ENCODE measurements at places on chromosomes 2 and 18.

GRCh38 chr2:216620786-216621185, 12.4 kb upstream of the IGFBP2 start:
- DNase-seq = no peak

DNA sequence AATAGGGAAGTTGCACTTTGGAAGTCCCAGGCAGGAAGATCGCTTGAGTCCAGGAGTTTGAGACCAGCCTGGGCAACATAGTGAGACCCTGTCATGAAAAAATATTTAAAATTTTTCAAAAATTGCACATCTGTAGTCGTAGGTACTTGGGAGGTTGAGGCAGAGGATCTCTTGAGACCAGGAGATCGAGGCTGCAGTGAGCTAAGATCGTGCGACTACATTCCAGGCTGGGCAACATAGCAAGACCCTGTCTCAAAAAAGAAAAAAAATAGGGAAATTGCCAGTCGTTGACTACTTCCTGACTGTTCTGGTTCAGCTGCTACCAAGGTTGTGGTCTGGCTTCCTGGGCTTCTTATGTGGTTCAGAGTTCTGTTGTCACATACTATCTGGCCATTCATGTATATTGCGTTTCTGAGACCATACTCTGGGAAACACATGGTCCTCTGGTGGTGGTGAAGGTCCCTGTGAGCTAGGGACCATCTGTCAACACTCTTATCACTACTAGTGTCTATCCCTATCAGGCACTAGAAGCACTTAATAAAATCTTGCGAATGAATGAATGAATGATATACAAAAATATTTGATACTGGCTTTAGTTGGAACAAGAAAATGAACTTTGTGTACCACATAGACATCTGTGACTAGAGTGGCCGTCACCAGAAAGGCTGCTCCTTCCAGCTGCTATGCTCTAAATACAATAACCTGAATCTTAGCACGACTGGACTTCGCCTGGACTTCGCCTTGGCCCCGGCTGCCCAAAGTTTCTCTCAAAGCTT, 861 bp upstream of the KLHL23 start:
- DNase-seq = no peak

GRCh38 chr2:239363946-239364637, 36.7 kb downstream of the HDAC4 start:
- no peak for DNase-seq

- DNase-seq = no peak
These were observed at the start of gene SP5 for GRCh38 chr2:170715062-170715931. SP5 (plus strand) TSS chr2:170715337; CDS start chr2:170715513, 176 bp downstream.

- DNase-seq = no peak
These were observed 3.7 kb downstream of the BCL2 start for GRCh38 chr18:63315876-63316275.

- DNase-seq = no peak
These were observed 187.2 kb downstream of the BCL11A start for GRCh38 chr2:60366135-60366712.

DNA sequence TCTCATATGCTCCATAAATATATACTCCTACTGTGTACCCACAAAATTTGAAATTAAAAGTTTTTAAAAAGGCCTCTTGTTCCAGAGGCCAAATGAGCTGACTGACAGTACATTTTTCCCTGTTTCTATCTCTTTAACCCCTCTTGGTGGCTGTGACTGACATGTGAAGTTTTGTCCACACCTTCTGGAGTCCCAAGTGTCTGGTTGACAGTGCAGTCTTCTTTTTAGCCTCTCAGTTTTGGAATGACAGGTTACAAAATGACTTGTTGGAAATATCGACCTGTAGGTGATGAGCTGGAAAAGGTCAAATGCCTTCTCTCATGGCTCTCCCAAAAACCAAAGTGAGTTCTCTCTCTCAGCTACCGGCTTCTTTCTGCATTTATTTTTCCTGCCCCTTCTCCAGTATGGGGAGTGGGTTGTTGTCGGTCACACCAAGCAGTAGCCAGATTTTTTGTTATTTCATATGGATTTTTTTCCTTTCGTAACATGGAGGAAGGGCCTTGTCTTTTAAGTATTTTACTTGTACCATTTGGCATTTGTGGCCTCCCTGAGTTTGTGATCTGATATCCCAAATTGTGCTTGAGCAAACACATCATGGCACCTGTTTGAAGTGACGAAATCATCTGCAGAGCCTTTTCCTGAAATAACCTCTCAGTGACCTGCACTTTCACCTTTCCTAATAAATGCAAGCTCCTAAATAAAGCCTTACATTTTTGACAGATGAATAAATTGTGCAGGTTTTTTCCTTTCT, 143.9 kb downstream of the ESCO1 start:
- no peak for DNase-seq

DNA sequence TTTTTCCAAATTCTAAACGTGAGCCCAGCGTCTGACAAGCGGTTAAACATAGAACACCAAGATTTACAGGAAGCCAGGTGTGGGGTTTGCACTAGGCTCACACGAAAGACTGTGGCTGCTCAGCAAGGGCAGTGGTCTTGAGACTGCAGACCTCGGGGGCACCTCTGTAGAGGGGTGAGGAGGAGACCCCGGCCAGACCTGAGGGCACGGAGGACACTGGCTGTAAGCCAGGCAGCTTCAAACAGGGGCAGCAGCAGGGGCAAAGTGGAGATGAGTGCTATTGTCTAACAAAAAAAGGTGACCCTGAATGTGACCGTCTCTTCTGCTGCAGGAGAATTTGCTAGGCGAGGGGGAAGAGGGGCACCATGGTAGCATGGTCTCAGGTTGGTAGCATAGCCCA, 140.3 kb downstream of the CYP26B1 start:
- no peak for DNase-seq

GRCh38 chr2:120656273-120656950, 79.3 kb upstream of the GLI2 start:
- no peak for DNase-seq

DNA sequence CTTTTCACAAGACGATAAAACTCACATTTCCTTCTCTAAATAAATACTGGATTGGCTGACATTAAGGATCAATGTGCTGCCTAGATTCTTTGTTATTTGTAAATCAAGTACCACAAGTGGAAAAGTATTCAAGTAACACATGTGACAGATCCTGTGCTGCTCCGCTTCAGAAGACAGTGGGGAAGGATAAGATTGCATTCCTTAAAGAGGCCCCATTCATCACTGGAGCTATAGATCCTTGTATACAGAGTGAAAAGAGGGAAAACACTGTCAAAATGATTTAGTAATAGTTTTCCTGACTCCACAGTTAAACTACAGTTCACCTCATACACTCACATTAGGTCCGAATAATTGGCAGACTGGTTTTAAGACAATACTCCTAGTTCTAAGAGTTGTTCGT, 108.0 kb upstream of the CSRNP3 start:
- no peak for DNase-seq

DNA sequence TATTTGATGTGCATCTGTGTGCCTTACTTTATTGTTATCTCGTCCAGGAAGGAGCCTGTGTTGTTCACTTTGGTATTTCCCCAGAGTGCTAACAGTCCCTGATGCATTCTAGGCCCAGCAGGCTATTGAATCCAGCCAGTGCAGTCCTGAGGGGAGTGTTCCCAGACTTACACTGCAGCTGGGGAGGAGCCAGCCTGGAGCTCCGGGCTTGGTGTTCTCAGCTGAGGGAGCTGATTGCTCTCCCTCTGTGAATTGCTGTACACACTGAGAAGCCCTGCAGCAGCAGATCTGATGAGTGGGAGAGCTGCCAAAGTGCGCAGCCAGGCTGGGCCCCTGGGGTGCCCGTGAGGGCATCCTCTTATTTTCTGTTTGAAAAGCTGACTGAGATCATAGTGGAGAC, 159.2 kb downstream of the GALNT3 start:
- no peak for DNase-seq

DNA sequence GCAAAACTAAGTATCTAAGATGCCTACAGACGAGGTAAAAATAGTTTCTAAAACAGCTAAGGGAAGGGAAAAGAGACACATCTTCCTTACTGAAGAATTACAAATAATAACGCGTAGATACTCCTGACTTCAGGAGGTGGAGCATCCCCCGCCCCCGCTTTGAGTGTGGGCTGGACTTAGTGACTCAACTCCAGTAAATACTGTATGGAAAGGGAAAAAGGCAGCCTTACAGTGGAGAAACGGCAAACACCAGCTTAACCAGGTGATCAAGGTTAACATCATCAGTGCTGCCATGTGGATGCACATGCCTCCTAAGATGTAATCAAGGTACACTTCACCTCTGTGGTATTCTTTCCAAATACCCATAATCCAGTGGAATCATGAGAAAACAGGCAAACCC, 47.9 kb downstream of the HADHB start:
- DNase-seq = no peak

DNA sequence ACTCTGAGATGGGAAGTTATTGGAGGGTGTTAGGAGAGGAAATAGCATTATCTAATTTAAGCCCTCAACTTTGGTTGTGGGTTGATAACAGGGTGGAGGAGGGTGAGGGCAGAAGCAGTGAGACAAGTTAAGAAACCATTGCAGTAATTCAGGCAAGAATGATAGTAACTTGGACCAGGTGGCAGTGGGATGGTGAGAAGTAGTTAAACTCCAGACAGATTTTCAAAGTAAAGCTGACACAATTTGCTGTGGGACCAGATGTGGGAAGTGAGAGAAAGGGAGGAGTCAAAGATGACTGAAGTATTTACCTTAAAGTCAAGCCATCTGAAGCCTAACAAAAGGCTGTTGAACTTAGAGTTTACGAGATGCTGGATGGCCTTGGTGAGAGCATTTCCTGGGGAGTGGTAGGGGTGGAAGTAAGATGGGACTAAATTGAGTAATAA, 163.2 kb upstream of the KLF7 start:
- DNase-seq = no peak

- DNase-seq = no peak
These were observed 54.0 kb downstream of the COA5 start for GRCh38 chr2:98554116-98554861.

DNA sequence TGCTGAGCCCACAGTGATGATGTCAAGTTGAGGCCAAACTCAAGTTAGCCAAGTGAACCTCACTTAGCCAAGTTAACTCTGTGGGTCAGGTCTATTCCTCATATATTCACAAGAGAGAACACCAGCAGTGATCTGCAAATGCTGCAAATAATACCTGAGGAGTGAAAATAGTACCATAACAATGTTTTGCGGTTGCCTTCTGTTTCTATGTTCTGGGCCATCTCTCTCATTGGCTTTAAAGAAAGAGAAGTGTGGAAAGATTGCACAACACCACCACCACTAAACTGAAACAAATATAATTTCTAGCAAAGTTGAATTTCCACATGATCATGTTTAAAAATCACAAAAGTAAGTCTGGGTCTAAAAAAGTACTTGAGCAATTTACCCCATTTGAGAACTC, 211.1 kb upstream of the GALNT5 start:
- no peak for DNase-seq

DNA sequence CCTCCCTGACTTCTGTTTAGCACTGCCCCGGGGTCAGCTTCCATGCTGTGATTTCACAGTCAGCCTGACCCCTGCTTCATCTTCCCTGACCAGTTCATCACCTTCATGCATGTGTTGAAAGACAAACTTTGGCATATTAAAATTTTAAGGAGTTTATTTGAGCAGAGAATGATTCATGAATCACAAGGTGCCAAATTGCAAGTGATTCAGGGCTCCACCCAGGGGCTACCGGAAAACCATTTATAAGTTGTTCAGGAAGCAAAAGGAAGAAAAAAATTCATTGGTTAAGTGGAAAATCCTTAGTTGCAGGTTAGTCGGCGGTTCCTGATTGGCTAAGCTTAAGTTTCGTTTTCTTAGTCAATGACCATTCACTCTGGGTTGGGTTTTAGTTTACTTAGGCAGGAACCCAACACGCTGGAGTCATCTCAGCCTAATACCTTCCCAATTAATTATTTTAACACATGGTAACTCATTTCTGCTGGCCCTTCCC, 10.6 kb downstream of the IL1F10 start:
- no peak for DNase-seq

GRCh38 chr2:202376460-202377206, 506 bp downstream of the BMPR2 start:
- no peak for DNase-seq

- DNase-seq = no peak
These were observed 16.2 kb downstream of the CENPO start for GRCh38 chr2:24809316-24810007.

DNA sequence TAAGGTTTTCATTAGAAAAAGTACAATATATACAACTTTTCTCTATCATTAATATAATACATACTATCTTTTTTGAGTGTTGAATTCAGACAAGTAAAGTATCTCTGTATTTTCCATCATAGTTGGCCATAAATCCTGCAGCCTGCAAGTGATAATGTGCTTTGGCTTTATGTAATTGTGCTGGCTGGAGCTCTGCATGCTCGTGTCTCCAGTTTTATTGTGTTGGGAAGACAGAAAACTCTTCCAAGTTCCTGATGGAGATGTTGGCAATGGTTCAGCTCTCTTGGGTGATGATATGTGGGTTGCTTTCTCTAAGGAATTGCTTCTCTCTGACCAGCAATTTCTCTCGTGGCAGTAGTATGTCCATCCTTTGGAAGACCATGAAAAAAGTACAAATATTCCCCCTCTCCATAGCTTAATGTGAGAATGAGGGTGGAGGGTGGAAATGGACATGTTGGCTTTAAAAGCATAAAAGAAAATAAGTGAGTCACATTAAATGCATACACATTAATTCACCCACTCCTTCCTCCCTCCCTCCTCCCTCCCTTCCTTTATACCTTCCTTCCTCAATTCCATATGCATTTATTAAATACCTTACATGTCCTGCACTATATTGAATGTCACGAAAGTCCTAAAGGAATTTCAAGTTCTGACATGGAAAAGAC, 344.2 kb downstream of the MTX2 start:
- no peak for DNase-seq

GRCh38 chr18:74081966-74082741, 65.5 kb downstream of the FBXO15 start:
- DNase-seq = peak; percentile 4

DNA sequence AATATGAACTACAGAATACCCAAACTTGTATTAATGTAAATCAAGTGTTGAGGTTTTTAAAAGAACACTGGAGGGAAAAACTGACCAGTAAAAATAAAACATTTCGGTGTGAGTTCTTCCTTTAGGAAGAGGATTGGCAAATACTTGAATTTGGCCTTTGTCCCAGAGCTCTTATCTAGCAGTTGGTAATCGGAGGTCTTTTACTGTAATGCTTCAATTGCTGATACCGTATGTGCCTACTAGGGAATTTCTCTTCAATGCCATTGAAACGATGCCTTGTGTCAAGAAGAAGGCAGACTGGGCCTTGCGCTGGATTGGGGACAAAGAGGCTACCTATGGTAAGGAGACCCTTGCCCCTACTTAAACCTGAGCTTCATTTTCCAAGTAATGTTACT, 4.1 kb downstream of the RRM2 start:
- DNase-seq = no peak

DNA sequence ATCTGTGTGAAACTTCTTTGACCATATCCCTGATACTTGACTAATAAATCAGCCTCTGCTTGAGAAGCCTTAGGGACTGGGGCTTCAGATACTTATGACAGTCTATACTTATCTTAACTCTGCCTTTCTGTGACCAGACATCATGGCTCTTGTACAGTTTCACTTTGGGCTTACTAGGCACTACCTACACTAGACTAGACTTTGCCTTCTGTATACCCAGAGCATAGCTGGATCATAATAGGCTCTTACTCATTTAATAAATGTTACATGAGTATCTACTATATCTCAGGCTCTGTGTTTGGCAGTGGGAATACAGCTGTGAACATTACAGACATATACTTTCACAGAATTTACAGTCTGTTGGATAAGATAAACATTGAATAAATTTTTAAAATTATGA, 9.0 kb downstream of the UGP2 start:
- no peak for DNase-seq

Measured in BJ (cell line).